ENCODE measurements at places on chromosomes 11 and 22. TPM values are rescaled to one million over a fixed set of nuclear protein-coding genes. Genes with fewer than 3 reads are reported as not detected.

The SMC1B gene
- not detected for total RNA-seq

The SCGB2A2 gene
- total RNA-seq, result not detected

The PLAAT3 gene
- total RNA-seq, result 12.2 TPM

The TIGD3 gene
- not detected for total RNA-seq

The C11orf91 gene
- total RNA-seq, result not detected

The ALDH3B1 gene
- total RNA-seq, result 61.7 TPM

The ARHGAP42 gene
- total RNA-seq, result 3.2 TPM

The TREH gene
- total RNA-seq, result not detected

The NNMT gene
- total RNA-seq, result 574 TPM

The MIOX gene
- not detected for total RNA-seq

The XKR3 gene
- not detected for total RNA-seq

The NXPE2 gene
- not detected for total RNA-seq

Measured in myometrial cell (primary cell).